ENCODE measurements at places on chromosomes 3 and 15.

- no peak for DNase-seq
These were observed 8.6 kb downstream of the ZXDC start for GRCh38 chr3:126466886-126467610.

- DNase-seq: peak; percentile 74
These were observed 3.7 kb upstream of the SQOR start for GRCh38 chr15:45630917-45631691.

DNA sequence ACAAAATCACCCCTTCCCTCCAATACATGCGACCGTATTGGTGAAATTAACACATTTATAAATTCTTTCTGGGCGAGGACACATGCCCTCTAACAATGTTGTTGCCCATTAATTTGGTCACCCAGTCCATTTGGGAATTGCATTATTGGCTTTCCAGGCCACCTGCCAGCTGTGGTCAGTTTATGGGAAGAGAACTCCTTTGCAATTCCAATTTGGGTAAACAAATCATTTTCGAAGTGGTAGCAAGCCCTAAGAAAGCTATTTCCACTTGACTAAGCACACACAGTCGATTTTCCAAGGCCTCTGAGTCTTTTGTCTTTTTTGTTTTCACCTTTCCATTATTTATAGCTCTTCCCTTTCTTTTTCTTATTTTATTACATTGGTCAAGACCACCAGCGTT is 362.3 kb upstream of the RGMA start:
- DNase-seq: no peak

DNA sequence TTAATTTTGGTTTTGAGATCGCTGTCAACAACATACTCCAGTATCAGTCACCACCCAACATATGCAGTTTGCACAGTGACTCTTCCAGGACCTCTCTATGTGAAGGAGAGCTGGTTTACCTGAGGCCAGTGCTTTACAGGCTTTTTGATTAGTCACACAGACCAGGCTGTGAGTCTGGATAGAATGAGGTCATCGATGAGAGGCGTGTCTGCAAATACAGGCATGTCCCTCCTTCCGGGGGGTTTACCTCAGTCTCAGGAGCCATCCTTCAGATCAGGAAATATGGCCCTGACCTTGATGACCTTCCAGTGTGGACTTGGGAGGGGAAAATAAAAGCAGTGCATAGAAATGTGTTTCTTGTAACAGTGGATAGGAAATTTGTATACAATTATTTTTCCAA is 46.9 kb downstream of the KBTBD12 start:
- DNase-seq: no peak
